ENCODE measurements at places on chromosomes 16 and 17.

DNA sequence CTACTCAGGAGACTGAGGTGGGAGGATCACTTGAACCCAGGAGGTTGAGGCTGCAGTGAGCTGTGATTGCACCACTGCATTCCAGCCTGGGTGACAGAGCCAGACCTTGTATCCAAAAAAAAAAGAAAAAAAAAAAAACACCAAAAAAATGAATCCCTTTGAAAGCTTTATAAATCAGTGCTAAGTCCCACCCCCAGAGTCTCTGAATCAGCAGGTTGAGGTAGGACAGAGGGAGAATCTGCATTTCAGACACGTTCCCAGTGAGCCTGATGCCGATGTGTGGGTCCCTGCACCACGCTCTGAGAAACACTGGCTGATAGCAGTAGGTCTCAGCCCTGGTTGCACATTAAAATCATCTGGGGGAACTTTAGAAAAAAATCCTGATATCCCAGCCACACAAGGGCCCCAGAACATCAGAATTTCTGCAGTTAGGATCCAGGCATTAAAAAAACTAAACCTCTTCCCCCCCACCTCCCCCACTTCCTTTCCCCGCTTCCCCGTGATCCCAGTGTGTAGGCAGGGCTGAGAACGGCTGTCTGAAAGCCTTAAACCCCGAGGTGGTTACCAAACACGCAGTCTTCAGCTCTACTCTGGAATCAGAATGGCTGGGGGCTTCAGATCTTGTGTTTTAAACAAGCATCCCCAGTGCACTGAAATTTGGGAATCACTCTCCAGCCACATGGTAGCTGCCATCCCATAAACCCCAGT lies 27.3 kb upstream of the GPRC5B start:
- no peak for DNase-seq

DNA sequence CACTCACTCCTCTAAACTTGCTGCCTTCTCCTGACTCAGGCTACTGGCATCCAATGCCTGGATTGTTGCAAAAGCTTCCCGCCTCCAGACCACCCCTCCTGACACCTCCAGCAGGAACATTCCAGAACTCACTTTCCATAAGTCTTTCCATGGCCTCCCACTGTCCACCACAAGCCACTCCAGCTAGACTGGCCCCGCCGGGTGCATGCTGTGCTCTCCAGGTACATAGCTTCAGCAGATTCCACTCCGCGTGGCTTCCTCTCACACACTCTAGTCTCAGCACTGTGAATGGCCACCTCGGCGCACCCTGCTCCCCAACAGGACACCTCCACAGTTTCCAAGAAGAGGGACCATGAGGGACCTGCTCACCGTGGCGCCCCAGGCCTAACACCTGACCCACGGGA lies 25.9 kb upstream of the FAAP100 start:
- no peak for DNase-seq

DNA sequence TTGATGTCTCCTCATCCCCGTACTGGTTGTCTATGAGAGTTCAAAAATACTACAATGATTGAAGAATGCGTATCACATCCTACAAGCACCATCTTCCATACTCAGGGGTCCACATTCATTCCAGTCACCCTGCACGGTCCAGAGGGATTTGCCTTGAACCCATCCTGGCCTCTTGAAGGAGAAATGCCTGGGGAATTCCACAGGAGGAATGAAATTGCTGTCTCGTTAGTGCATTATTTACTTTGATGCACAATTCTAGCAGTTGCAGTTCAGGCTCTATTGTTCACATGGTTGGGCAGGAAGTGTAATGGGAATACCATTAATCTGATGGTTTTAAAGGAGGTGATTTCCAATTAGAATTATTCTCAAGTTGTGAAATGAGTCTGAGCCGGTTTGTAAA lies 369.1 kb upstream of the XYLT1 start:
- DNase-seq, result no peak

DNA sequence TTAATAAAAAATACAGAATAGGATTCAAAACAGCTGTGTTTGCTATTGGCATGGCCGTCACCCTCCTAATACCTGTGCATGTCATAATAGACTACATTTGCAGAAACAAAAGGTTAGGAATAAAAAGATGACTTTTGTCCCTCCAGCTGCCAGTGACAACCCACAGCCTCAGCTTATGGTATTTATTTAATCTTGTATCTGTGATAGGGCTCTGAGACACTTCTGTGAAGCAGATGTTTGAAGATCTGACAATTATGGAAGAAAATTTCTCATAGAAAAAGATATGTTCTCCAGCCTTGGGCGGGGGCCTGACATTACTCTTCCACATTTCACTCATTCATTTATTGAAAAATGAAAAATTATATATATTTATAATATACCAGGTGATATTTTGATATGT lies 62.2 kb downstream of the PITPNC1 start:
- no peak for DNase-seq

GRCh38 chr16:74046524-74046923 lies 250.1 kb upstream of the PSMD7 start:
- no peak for DNase-seq

GRCh38 chr17:28888832-28889231 lies 8.7 kb downstream of the FLOT2 start:
- no peak for DNase-seq

- no peak for DNase-seq
Measured at GRCh38 chr16:54331241-54332002, 44.8 kb upstream of the IRX3 start.

GRCh38 chr17:57309479-57309878 lies 53.2 kb downstream of the MSI2 start:
- no peak for DNase-seq

DNA sequence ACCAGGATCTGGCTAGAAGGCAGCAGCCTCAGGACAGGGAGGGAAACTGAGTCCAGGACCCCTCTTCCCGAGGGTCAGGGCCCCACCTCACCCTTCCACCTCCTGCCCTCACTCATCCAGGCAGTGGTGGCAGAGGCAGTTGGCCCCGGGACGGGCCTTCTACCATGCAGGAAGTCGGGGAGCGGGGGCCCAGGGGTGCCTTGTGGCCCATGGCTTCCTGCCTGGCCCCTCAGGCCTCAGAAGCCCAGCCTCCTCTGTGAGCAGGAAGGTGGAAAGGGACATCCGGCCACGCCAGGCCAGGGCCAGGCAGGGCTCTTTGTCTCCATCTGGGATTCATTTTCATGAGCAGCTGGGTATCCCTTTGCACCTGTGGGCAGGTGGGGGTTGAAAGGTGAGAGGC lies 58.5 kb downstream of the BAHCC1 start:
- DNase-seq, result no peak

DNA sequence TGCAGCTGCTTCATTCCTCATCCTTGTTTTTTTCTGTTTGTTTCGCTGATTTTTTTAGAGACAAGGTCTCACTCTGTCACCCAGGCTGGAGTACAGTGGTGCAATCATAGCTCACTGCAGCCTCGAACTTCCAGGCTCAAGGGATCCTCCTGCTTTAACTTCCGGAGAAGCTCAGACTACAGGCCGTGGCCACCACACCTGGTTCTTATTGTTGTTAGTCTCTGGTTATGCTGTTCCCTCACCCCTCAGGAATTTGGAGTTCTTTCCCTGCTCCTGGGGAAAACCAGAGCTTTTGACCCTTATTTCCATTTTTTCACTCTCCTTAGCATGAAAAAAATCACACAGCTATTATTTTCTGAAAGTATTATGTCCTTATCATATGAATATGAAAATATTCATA lies 1.8 kb downstream of the ODF4 start:
- DNase-seq, result no peak

- DNase-seq, result no peak
Measured at GRCh38 chr17:6558932-6559752, 2.8 kb upstream of the PITPNM3 start.

GRCh38 chr17:2068031-2068518 lies 13.2 kb downstream of the HIC1 start:
- no peak for DNase-seq

DNA sequence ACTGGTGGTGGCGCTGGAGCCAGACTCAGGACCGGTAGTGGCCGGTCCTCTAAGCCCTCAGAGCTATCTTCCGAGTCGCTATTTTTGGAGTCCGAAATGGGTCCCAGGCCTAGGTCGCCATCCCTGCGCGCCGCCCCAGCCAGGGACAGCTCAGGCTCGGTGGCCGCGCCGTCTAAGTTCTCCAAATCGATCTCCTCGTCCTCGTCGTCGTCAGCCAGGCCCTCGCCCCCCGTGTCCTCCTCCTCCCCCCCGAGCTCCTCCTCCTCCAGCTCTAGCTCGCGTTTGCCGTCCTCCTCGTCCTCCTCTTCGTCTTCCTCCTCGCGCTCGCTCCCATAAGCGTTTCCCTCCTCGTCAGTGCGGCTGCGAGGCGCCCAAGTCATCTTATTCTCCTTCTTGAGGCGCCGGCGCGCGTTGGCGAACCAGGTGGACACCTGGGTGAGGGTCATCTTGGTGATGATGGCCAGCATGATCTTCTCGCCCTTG lies 1.6 kb downstream of the IRX3 start:
- no peak for DNase-seq

DNA sequence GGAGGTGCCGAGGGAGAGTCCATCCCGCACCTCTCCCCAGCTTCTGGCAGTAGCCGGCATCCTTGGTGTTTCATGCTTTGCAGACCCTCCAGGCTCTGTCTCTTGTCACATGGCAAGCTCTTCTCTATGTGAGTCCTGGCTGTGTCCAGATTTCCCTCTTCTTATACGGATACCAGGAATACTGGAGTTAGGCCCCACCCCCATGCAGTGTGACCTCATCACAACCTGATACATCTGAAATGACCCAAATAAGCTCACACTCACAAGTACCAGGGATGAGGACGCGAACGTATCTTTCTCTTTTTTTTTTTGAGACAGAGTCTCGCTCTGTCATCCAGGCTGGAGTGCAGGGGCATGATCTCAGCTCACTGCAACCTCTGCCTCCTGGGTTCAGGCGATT lies 23.3 kb downstream of the TRAP1 start:
- no peak for DNase-seq

- DNase-seq, result no peak
Measured at GRCh38 chr16:53081032-53081424, 26.2 kb downstream of the CHD9 start.

DNA sequence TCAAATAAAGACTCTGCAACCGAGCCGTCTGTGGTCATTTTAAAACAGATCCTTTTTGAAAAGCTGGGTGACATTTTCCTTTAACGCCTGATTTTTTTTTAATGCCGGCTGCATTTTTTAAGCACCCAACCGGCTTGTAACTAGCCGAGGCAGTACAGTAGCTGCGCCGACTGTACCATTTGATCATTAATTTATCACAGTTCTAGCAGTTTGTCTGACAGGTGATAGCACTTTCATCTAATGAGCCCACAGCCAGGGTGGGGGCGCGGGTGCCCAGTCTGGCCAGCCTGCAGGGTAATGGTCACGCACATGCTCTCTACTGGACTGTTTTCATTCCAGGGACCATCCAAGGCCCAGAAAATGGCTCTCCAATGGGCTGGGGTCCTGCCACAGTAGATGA lies 68.8 kb downstream of the IRX5 start:
- DNase-seq, result no peak

- no peak for DNase-seq
Measured at GRCh38 chr17:36862116-36862920, 75.0 kb upstream of the LHX1 start.

DNA sequence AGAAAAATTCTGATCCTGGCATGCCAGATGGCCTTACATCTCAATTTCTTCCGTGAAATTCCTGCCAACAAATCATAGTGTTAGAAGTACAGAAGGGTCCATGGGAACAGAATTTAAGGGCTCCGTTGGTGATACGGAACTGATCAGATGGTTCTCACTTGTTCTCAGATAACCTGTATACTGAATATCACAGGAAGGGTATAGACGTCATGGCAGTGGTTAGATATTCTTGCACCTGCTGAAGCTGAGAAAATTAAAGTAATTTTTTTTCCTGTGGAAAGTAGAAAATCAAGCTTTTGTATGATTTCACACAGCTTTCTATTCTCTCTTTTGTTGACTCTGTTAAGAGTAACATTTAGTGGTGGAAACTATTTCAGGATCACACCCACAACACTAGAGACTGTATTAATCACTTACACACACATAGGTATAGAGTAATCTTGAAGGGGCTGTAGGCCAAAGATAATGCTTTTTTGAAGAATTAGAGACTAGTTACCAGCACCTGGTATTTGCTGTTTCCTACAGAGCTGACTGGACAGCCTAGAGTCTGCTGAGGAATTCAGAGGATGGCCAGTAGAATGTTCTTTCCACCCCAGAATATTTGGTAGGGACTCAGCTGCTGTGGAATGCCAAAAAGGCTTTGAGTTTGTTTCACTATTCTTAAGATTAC lies 7.5 kb downstream of the TENT4B start:
- no peak for DNase-seq

GRCh38 chr17:50926523-50926922 lies 60.4 kb upstream of the TOB1 start:
- DNase-seq, result no peak

DNA sequence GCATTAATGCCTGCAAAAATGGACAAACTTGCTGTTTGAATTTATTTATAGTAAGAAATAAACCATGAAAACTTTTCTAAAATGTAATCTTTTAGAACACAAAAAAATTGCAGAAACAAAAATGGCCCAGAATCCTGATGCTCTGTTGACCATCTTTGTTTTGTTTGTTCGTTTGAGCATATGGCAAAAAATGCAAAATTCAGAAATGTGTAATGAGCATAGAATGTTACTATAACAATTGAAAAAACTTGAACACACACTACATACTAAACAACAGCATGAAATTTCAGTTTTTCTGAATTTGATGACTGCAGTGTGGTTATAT lies 1.1 kb upstream of the KPNA2 start:
- DNase-seq, result no peak

- no peak for DNase-seq
Measured at GRCh38 chr17:61507383-61508066, 55.3 kb downstream of the TBX4 start.

GRCh38 chr17:2695961-2696760 lies 15.4 kb downstream of the CLUH start:
- DNase-seq, result peak; percentile 24

DNA sequence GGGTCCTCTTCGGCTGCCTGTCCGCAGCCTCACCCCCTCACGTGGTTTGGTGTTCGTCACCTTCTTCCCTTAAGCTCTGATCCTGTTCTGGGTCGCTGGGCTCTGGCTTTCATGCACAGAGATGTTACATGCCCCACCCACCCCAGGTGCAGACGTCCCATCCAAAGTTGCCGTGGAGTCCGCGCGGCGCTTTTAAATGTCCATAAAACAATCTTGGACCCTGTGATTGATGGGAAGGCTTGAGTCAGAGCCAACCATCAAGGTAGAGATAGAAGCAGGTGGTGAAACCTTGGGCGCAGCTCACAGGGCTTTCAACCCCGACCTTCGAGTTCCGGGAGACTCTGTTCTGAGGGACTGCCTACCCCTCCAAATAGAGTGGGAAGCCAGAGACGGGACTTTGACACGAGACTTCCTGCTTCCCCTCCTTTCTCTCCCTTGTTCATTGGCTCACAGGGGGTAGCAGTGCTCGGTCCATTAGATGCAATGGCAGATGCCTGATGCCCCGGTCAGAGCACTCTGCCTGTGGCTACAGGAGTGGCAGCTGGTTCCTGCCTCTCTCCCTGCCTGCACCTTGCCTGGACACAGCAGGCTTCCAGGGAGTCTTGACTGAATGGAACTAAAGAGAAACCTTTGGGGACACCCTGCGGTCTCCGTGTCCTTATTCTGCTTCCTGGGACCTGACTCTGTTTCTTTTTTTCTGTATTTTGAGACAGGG lies 4.0 kb downstream of the ENGASE start:
- DNase-seq, result peak; percentile 69

GRCh38 chr16:17602678-17603077 lies 131.9 kb upstream of the XYLT1 start:
- DNase-seq, result no peak
